ENCODE measurements at places on chromosomes 2 and 18.

DNA sequence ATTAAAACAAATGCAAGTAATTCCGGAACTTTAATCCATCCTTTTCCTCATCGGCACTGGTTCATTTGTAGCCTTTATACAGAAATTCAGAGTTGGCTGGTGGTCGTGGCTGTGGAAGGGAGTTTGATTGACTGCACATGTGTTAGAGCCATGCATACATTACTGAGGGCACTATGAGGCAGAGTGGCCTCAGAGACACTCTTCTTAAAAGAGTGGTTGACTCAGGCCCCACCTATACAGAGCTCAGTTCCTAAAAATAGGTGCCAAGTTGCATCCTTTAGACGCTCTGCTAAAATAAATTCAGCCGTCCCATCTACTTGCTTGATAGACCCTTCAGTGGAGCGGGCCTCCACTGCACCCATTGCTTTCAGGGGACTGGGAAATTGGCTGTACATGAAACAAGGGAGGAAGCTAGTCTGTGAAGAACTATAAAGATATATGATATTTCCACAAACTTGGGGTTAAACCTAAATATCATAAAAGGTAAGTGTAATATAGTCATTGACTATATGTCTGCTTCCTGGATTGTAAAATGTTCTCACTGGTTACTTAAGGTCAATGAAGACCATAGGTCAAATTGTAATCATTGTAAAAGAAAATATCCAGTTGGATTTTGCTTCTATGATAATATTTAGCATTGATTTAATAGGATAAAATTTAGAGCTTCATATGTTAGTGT lies 298.9 kb downstream of the XIRP2 start:
- no peak for DNase-seq

GRCh38 chr2:7838669-7839068 lies 843.2 kb upstream of the ID2 start:
- DNase-seq: no peak

- DNase-seq: no peak
These were observed 123.3 kb upstream of the SIX2 start for GRCh38 chr2:45132551-45132950.

DNA sequence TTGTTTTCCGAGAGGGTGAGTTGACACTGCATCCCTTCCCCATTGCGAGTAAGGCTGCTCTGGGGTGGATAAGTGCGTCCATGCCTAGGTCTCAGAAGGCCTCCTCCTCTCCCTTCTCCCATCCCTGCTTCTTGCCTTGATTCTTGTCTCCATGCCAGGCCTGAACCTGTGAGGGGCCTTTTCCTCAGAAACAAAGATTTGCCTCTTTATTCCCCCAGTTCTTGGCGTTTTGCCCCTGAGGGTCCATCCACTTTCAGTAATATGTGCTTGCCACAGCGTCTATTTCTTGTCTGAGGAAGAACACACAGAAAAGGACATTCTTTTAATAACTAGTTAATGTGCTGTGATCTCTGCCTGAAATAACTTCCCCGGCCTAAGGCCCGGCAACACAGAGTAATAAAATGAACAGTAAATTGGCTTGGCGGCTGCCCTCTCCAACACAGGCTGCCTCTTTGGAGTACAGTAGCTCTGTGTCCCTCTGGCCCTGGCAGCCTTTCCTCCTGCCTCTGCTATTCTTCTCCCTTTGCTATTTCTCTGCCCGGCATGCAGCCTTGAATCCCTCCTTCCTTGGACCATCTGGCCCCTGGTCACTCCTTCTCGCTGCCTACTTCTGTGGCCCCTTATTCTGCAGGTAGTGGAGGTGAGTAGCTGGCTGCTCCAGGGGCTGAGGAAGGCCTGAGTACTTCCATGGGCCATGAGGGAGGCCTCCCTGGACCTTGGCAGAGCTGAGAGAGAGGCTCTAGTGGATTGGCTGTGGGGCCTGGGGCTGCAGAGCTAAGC lies 4.4 kb downstream of the EHD3 start:
- no peak for DNase-seq

- no peak for DNase-seq
These were observed 123.7 kb downstream of the COL6A3 start for GRCh38 chr2:237290261-237290660.

GRCh38 chr18:24515721-24516120 lies 55.3 kb downstream of the HRH4 start:
- no peak for DNase-seq

DNA sequence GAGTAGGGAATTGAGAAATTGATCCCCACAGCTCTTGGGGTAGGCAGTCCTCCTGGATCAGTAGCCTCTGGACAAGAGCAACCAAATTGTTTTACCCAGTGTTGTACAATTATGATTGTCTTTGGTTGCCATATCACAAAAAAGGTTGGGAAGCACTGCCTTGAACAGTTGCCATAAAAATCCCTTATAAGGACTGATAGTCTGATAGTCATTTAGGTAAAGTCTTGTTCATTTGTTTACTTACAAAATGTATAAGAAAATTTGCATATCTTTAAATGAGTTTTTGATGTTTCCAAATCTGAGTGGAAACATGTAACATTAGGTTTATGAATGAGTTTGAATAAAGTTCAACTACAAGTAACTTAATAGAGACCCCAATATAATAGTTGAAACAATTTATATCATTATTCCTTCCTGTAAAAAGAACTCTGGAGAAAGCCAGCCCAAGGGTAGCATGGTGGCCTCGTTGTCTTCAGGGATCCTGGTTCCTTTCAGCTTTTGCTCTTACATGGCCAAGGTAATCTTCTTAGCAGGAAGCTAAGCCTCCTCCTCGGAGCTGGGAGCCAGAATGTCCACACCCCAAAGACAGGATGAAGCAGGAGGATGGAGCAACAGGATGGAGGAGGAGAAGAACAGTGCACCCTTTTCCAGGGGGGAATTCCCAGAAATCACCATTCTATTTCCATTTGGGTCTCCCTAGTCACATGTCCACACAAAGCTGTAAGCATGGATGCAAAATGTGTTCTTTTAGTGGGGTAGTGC lies 35.7 kb upstream of the NEMP2 start:
- DNase-seq: no peak

Data from central memory CD4-positive, alpha-beta T cell (primary cell).